CD4-positive, alpha-beta T cell treated with Interleukin-10 for 1 hour (primary cell): ENCODE measurements at places on chromosomes 1 and 21.

- no peak for DNase-seq
These were observed 32.7 kb downstream of the BEND5 start for GRCh38 chr1:48744032-48744431.

DNA sequence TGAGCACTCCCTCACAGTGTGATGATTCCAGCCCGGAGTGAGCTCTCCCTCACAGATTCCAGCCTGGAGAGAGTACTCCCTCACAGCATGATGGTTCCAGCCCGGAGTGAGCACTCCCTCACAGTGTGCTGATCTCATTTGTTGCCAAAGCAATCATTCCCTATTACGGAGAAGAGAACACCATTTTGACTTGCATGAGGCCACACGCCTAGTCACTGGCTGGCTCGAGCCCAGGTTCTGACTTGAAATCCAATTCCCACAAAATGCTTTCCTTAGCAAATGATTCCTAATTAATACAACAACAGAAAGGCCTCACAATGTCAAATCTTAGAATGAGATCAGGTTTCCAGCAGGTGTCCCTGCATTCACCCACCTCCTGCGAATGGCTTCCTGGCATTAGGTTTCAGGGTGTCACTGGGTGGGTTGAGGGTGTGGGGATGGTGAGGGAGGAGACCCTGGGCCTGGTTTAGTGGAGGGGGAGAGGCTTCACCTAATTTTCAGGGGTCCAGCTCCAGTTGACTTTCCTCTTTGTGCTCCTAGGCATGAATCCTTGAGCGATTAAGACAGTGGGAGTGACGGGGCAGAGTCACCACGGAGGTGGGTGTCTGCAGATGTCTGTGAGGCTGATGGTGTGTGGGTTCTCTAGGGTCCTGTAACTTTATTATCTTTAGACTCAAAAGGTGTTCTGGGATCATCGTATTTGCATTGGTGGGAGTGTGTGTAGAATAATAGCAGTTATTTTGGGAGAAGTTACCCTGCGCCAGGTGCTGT lies 158.5 kb downstream of the KCNJ6 start:
- no peak for DNase-seq

DNA sequence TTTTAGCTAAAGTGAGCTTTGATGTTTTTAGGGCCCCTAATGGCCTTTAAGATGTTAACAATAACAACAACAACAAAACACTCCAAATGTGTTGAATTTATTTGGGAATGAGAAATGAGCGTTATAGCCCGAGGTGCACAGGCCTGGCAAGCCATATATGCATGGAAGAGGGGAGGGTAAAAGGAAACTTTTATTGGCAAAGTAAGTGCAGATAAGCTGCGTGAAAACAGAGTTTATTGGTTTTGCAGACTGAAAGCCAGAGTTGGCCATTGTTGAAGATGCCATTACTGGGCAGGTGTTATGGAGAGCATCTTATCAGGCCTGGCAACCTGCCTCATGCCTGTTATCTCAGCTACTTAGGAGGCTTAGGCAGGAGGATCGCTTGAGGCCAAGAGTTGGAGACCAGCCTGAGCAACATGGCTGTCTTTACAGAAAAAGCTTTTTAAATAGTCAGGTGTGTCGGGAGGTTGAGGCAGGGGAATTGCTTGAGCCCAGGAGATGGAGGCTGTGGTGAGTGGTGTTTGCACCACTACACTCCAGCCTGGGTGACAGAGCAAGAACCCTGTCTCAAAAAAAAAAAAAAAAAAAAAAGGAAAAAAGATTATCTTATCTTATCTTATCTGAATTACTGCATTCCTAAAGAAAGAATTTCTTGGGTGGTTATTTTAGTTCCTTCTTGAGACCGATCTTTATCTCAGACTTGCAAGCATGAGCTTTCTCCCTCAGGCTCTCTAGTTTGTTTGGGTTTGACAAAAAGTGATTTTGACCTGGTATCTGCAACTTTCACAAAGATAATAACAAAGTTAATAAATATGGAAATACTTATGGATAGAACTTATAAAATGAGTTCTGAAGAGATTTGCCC lies 1.7 kb downstream of the PATJ start:
- DNase-seq = no peak

DNA sequence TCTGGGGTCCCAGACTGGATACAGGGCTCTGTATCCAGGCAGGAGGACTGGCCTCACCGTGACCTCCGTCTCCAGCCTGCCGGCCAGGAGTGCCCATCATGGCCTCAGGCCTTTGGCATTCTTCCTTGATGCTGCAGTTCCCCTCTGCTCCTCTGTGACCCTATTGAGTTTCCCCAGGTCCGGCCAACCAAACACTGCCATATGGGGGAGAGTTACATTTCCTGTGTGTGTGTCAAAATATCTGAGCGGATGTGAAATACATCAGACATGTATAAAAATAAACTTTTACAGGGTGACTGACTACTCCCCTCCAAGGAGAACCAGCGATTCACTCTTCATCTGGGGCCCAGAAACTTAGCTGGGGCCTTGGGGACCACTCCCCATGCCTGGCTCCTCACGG lies 10.2 kb upstream of the UBL4B start:
- no peak for DNase-seq

- peak; percentile 58 for DNase-seq
These were observed 1.3 kb upstream of the IL19 start for GRCh38 chr1:206769304-206769731.

- no peak for DNase-seq
These were observed at the start of gene DSCAM for GRCh38 chr21:40846587-40847411. DSCAM (minus strand) TSS chr21:40847158; CDS start chr21:40846661, 497 bp downstream.

DNA sequence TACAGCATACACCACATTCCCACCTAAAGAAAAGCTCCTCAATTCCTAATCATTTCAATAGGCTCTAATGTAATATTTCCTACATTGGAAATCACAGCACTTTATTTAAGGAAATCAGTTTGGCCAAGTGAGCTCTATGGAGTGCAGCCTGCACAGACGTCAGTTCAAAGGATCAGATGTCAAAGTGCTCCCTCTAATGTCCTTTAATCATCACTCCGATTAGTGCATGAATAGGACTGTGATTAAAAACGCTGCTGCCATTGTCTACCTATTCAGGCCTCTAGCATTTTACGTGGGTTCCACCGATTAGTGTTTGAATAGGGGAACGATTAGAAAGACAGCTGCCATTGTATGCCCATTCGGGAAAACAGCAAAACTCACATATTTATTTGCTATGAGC lies 50.2 kb downstream of the DPYD start:
- no peak for DNase-seq

GRCh38 chr1:12756768-12757413 lies 10.9 kb downstream of the CFAP107 start:
- no peak for DNase-seq

- peak; percentile 37 for DNase-seq
These were observed 89.8 kb downstream of the OLFML2B start for GRCh38 chr1:161933592-161934588.

DNA sequence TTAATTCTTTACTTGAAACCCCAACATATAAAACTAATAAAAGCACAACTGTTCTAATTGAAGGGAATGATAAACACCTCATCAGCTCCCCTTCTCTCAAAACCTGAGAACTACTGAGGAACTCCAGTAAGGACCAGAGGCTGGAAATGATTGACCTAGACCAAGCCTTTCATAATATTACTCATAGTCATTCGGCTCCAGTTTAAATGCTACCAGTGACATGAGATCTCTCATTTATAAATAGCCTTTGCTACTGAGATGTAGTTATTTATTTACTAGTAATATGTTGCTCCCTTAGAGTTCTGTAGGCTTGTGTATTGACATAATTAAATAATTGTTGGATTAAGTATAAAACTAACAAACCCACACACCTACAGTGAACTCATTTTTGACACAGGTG lies 209.8 kb upstream of the PRMT6 start:
- DNase-seq = no peak
